ENCODE measurements at places on chromosomes 3 and 15.

DNA sequence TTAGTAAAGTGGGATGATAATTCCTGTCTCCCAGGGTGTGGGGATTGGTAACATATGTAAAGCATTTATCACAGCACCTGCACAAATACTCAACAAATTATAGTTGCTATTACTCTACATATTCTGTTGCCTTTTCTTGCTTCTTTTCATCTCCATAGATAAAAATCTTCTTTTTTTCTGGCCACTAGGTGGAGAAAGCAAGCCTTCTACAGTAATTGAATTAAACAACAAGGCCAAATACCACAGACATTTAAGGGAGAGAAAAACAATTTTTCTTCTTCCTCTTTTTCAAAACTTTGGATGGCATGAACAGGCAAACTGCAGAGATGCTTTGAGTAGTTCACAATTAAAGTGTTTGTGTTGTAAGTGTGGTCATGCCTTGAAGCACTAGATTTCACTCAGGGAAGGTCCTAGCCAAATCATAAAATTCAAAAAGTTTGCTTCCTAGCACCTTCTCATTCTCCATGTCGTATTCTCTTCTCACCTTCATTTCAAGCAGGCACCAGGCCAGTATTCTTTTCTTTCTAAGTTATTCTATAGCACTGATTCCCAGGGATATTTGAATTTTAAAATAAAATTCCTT lies 493.4 kb upstream of the TGFBR2 start:
- no peak for DNase-seq

GRCh38 chr3:108051005-108051404 lies 39.8 kb downstream of the CD47 start:
- no peak for DNase-seq

DNA sequence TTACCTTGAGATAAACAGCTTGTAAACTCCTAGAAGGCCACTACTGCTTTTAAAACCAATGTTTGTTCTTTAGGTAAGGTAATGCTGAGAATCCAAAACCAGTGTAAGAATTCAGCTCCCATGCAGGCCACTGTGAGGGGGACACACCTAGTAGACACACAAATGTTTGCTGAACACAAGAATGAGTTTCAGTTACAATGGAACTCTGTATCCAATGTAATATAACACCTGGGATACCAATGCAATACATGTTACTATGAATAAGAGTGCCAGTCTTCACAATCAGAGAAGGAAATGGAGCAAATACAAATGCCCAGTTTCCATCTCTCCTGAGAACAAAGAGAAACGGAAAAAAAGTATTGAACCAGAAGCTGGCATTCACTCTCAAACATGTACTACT lies 65.9 kb downstream of the IGF2BP2 start:
- DNase-seq = no peak

DNA sequence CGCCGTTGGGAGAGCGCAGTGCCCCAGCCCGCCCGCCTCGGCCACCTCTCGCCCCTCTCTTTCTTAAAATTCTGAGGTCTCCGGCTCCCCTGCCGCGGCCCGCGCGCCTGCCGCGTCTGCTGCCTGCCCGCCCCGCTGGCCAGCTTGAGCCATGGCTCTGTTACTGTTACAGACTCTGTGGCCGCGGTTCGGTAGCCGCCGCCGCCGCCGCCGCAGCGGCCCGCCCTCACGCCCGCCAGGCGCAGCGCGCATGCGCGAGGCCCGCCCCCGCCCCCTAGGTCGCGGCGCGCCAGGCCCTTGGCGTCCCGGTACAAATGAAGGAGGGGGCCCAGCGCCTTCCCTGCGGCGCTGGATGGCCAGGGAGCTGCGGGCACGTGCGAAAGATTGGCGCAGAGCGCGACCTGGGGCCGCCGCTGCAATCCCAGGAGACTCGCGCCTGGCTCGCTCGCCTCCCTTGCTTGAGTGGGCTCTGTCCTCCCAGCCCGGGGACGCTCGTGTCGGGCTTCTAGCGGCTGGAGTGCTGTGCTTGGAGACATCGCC lies at the start of gene ONECUT1:
Gene ONECUT1, minus strand, starts transcription at position 168 of the 540 bp plus-strand sequence. CDS start 452 bp downstream, outside the sequence.
- peak; percentile 71 for DNase-seq

DNA sequence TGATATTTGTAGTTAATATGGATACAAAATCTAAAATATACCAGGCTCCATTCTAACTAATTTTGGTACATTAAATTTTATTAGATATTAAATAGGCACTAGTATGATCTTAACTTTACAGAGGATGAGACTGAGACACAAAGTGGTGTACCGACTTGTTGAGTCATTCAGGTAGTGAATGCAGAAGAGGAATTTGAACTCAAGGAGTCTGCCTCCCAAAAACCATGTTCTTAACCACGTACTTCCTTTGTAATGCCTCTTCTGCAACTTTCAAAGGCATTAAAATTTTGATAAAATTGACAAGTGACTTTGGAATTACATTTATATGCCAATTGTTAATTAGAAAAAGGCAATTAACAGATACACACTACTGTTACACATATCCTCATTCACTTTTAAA lies 61.8 kb downstream of the ZBBX start:
- no peak for DNase-seq

- peak; percentile 19 for DNase-seq
Observed at GRCh38 chr15:97520689-97521088, 439.8 kb upstream of the ARRDC4 start.

DNA sequence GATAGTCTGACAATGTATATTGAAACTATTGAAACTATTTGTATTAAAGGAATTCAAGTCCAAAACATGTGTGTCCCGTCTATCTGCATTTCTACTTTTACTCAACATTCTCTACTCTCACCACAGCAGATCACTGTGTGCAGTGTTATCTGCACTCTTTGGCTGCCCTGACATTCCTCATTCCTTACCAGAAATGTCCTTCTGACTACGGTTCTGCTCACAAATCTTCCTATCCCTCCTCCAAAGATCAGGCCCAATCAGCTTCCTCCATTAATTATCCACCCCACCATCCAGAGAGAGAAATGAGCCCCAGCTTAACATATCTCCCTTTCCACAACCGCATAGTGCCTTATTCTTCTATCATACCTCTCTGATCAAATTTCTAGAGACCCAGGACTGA lies 94.7 kb downstream of the TBL1XR1 start:
- no peak for DNase-seq

- DNase-seq = no peak
Observed at GRCh38 chr3:71146673-71147072, 436.9 kb downstream of the FOXP1 start.

DNA sequence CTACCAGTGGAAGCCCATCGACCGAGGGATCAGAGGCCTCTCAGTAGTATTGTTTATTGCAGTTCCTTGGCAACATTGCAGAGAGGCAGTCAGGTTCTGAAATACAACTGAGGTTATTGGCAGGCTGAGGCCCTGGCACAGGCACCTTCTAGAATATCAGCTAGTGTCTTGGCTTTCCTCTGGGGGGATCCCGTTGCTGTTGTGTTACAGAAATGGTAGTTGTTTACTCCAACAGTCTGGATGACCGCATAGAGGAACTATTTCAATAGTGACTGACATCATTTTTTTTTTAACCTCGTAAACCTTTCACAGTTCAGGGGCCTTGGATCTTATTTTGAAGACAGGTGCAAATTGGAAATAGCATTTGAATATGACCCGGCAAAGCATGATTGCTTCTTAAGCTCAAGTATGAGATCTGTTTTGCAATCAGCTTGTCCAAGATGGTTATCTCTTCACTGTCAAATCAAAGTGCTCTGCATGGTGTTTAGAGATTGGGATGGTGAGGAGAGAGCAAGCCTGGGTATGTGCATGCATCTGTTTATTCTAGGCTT lies 63.9 kb downstream of the PGPEP1L start:
- peak; percentile 39 for DNase-seq

GRCh38 chr3:184262764-184263179 lies 1.4 kb upstream of the CAMK2N2 start:
- no peak for DNase-seq

DNA sequence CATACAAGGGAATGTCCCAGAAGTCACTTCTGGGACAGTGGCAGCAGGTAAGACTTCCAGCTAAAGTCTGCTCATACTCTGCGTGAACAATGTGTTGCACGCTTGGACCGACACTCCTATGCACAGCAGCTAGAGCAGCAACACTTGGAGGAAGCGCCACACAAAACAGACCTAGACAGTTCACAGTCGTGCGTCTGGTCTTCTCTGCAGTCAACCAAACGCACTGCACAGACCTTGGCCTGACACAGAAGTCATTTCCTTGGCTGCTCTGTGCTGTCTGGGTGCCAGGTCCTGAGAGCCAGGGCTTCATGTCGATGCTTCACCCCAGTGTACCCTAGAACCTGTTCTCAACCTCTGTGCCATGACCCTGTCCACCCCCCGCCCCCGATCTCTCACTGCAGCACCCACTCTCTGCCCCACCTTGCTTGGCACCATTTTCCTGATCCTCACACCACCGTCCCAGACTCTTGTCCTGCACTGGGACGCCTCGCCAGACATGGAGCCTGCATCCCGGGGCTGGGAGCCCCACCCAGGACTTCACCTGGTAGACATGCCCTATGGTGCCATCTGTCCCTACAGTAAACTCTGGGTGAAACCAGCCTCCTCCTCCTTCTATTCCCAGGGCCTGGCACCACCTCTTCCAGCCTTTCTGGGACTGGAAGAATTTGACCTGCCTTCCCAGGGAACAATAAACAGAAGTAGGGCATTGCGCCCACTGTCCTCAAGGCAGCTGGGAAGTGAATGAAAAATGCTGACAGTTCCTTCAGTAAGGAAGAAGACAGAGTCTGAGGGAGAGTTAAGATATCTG lies 3.1 kb downstream of the ATP10A start:
- no peak for DNase-seq

GRCh38 chr15:77945566-77945965 lies 131.9 kb downstream of the TBC1D2B start:
- no peak for DNase-seq

DNA sequence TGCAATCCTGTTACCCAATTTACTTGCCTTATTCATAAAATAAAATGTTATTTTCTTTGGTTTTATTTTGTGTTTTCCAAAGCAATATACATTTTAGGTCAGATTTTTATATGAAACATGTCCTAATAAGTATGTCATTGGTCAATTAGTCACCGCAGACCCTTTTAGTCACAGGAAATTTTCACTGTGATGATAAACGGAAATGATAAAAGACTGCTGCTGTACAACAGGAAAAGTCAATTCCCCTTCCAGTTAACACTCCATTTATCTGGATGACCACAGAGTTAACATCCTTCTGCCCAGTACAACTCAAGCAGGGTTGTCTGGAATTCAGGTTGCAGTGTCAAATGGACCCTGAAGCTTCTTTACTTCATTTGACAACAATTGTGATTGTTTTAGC lies 175.2 kb downstream of the LSAMP start:
- DNase-seq = no peak

DNA sequence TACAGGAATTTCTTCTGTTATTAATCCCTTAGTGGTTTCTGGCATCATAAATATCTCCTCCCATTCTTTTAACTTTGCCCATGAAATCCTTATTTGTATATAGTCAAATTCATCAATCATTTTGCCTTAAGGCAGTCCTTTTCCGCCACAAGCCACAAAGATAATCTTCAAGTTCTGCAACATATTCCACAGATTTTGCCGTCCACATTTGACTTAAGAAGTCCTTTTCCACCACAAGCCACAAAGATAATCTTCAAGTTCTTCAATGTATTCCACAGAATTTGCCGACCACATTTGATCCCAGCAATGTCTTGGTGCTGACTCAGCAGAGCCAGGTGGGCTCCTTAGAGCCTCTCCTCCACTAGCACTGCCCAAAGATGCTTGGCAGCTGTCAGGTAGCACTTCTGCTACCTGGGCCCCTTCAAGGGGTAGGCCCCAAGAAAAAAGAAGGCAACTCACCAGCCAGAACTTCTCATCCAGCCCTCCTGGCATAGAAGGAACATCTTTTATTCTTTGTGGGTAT lies 35.0 kb downstream of the SEC22C start:
- DNase-seq = no peak

DNA sequence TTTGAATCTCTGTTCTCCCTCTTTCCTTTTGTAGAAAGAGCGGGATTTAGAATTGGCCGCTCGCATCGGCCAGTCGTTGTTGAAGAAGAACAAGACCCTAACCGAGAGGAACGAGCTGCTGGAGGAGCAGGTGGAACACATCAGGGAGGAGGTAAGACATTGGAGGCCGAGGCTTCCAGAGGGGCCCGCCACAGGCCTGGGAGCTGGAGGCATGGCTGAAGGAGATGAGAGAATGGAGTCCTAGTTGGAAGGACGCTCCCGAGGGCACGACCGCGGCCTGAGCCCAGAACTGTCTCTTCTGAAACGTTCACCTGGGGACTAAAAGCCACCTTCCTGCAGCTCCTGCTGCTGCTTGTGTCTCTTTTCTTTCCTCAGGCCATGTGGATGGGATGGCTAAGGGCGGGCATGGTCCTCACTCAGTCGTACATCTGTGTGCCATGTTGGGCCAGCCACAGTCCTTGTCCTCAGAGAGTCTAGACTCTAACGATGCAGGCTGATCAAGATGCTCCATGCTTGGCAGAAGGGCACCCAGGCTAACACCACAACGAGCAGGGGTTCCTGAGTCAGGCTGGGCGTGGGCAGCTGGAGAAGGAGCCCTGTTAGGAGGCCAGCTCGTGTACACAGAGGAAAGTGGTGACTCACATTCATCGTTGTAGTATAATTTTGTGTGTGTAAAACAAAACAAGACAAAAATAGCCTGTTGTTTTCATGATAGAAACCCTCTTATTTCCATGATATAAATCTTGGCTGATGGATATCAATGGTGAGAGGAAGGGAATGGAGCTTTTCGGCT lies 81.1 kb downstream of the CCK start:
- no peak for DNase-seq

- DNase-seq = no peak
Observed at GRCh38 chr3:36075491-36075890, 304.8 kb upstream of the STAC start.

- DNase-seq = no peak
Observed at GRCh38 chr15:90780916-90781315, 63.8 kb downstream of the BLM start.

DNA sequence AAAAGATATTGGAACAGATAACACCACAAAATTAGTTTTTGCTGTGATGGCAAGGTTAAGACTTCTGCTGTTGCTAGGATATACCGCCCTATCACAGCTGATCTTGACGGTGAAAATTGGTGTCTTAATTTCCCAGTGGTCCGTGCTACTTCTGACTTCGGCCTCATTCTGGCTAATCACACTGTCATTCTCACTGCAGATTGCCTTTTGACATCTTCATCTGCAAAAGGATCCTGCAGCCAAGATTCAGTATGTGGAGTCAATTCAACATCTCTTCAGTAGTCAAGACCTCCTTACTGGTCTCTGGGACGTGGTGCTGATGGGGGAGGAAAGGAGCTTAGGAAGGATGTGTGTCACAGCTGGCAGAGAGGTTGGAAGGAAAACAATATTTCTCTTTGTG lies 438.6 kb downstream of the WDR72 start:
- no peak for DNase-seq

GRCh38 chr3:73433687-73434086 lies 191.1 kb downstream of the PDZRN3 start:
- DNase-seq = peak; percentile 86

DNA sequence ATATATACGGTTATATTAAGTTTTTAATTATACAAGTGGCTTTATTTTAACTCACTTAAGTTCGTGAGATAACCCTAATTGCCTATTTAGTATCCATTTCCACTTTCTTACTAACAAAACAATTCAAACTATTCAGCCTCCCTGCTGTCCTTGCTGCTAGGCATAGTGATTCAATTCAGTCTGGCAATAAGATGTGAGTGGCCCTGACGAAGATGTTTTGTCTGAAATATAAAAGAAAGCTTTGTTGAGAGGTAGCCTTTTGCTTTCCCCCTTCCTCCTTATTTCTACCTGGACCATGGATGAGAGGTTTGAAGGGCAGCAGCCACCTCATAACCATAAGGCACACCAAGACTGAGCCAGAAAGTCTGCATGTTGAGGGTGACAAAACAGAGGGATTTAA lies 89.3 kb upstream of the TRIM42 start:
- DNase-seq = no peak

- no peak for DNase-seq
Observed at GRCh38 chr3:66602237-66602636, 101.4 kb upstream of the LRIG1 start.

- no peak for DNase-seq
Observed at GRCh38 chr3:188881954-188882641, 289.7 kb upstream of the TPRG1 start.

All from lung (tissue), 17 donors.